ENCODE measurements at places on chromosomes 11 and 22.

- DNase-seq: no peak
Measured at GRCh38 chr11:96267496-96268032, 75.4 kb downstream of the MAML2 start.

DNA sequence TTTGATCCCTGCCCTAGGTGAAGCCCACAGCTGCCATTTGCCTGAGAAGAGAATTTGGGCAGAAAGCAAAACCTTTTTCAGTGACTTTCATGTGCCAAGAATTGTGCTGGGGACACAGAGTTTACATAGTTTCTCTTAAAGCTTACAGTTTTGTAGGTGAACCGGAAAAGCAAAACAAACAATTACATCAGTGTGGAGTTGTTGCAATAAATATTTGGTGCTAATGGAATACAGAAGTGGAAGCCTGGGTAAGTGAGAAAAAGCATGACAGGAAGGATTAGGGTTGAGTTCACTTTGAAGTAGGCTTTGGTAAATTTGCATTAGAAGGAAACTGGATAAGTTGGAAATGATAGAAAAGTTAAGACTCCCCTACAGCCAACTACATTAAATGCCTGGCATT lies 82.7 kb downstream of the RASSF10 start:
- no peak for DNase-seq

DNA sequence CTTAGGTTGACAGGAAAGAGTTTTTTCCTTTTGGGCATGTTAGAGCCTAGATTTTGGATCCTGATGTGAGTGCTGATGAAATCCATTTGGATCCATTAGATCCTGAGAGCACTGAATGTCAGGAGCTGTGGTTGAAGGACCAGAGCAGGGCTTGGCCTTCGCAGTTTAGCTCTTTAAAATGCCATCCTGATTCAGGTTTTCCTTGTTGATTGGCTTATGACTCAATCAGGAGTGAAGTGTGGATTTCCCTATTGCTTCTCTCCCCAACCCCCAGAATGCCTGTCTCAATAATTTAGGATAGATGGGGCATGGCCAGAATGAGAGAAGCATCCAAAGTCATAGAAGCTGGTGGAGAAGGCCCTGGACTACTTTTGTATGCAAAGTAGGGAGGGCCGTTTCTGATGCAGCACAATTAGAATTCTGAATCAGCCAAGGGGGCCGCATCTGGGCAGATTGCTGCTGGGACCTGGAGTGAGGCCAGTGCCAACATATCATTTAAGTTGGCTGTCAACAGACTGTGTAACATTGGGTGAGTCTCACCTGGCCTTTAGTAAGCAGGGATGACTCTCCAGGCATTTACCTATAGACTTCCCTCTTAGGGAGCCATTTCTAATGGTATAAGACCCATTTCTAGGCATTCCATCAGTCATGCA lies 80.5 kb downstream of the TEAD1 start:
- peak; percentile 8 for DNase-seq

DNA sequence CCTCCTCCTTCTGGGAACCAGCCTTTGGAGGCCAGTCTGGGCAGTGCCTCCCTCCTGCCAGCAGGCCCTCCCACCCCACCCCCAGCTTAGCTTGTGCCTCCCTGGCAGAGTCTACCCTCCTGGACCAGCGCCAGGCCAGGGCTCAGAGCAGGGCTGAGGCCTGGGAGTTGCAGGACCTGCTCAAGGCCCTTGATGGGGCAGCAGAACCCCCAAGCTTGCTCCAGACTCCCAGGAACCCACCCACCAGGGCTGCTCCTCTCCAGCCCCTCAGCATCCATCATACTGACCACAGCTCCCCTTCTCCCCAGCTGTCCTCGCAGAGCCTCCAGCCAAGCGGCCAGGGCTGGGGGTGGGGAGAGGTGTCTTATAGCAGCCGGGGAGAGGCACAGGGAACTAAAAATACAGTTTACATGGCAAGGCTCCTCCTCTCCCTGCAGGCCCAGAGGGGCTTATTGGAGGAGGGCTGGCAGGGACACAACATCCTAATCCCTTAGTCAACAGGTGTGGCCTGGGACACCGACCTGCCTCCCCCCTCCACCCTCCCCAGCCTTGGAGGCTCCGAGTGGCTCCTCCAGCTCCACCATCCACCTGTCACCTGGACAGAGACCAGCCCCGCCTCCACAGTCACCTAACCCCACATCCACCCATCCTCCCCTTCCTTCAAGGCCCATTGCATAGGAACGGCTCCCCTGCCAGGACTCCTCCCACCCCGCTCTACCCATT lies 5.2 kb upstream of the MB start:
- peak; percentile 39 for DNase-seq

- no peak for DNase-seq
Measured at GRCh38 chr11:19931141-19931770, 218.6 kb downstream of the NAV2 start.

DNA sequence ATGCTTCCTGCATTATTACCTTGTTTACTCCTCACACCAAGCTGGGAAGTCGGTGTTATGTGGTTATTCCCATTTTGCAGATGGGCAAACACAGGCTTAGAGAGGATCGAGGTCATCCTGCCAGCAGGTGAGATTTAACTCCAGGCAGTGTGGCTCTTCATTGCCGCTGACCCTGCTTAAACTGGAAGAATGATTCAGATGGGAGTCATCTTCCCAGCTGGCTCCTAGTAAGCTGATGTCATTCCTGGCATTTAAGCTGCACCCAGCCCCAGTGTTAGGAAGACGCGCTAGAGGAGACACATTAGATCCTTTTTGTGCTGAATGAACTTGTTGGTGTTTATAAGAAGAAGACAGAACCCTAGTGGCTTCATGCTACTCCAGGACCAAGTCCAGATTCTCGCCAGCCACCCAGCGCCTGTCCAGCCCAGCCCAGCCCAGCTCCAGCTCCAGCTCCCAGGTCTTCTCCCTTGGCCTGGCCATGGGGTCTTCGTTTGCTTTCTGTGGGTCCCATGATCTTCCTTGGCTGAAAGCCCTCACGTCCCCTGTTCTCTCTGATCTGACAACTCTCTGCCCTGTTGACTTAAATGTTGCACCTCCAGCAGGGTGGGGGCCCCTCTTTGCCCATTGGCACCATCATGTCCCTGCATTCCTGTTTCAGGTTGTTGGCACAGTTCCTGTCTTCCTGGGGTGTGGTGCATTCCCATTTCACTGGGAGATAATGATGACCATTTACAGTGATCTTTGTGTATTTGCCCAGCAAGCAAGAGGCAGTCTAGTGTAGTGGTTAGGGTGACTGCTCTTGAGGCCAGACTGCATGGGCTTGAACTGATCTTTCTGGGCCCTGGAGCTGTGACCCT lies 13.6 kb downstream of the PARVB start:
- no peak for DNase-seq

DNA sequence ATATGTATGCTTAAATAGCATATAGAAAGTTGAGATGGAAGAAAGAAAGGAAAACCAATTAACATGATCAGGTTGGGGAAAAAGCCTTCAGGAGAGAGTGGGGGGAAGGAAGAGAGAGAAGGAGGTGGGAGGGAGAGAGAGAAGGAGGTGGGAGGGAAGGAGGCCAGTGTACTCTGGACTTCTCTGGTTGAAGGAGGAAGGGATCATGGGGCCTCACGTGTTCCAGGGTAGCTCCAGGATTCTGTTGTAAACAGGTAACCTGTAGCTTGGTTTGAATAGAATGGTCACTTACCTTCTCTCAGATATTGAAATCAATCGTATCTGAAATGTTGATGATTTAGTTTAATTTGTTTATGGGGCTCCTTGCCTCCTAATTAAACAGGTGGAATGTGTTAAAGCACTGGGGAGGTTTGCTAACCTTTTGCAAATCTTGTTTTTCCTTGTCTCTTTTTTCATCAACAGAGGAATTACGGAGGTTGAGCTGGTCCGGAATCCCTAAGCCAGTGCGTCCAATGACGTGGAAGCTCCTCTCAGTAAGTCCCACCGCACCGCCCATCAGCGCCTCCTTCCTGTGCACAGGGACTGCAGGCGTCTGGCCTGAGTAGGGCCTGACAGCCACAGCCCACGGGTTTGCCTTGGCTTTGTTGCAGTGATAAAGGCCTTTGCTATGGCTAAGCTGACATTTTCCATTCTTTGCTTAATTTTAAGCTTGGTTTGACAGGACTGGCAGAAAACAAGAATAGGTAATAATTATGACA lies 115.9 kb downstream of the TBC1D22A start:
- DNase-seq: no peak

- peak; percentile 21 for DNase-seq
Measured at GRCh38 chr22:37734964-37735451, 38.2 kb downstream of the TRIOBP start.

GRCh38 chr11:32436751-32437494 lies 1.6 kb upstream of the WT1 start:
- DNase-seq: no peak

GRCh38 chr11:67642173-67643120 lies 2.9 kb upstream of the TBX10 start:
- no peak for DNase-seq

DNA sequence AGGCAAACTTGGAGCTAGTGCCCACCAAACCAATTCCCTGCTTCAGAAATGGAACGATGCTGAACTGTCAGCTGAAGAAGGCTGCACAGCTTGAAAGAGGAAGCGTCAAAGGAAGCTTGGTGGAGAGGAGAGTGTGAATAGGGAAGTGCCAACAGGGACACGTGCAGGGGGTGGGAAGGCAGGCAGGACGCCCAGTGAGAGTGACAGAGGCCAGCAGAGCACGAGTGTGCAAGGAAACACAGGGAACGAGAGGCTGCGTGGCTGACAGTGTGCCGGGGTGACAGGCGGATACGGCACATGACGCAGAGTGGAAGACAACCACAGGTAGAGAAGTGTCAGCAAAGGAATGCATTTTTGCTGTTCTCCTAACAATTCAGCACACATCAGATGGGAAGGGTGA lies 196.4 kb downstream of the LARGE1 start:
- no peak for DNase-seq

DNA sequence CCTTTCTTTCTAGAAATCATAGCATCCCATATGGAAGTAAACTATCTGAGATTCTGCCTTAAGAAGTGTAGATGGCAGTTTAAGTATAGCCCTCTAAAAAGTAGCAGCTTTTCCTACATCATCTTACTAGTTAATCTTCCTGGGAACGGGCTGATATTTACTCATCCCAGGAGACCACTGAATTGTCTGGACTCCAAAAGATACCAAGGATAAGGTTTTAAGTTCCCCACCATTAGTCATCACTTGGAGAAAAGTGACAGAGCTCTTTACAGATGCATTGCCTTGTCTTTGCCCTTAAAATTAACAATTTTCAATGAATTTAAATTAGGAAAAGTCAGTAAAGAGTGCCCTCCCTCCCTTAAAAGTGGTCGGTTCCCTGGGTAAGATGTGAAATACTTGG lies 129.5 kb downstream of the MAML2 start:
- DNase-seq: no peak

GRCh38 chr11:68282141-68282860 lies 10.5 kb upstream of the C11orf24 start:
- no peak for DNase-seq

- DNase-seq: no peak
Measured at GRCh38 chr11:117679461-117679860, 117.6 kb downstream of the DSCAML1 start.

- no peak for DNase-seq
Measured at GRCh38 chr11:125062931-125063428, at the start of gene SLC37A2. TSS of gene SLC37A2 (plus strand) at chr11:125063305. CDS start at chr11:125063368, 63 bp downstream.

DNA sequence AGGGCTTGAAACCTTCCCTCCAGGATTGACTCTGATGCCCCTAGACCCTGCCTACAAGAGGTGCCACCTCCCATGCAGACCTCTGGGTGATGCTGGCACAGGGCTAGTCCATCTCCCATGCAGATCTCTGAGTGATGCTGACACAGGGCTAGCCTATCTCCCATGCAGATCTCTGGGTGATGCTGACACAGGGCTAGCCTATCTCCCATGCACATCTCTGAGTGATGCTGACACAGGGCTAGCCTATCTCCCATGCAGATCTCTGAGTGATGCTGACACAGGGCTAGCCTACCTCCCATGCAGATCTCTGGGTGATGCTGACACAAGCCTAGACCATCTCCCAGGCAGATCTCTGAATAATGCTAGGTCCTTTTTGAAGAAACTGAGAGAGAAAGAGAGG lies 321.7 kb downstream of the NTM start:
- no peak for DNase-seq

GRCh38 chr11:77191823-77192495 lies 63.9 kb downstream of the MYO7A start:
- DNase-seq: peak; percentile 95

DNA sequence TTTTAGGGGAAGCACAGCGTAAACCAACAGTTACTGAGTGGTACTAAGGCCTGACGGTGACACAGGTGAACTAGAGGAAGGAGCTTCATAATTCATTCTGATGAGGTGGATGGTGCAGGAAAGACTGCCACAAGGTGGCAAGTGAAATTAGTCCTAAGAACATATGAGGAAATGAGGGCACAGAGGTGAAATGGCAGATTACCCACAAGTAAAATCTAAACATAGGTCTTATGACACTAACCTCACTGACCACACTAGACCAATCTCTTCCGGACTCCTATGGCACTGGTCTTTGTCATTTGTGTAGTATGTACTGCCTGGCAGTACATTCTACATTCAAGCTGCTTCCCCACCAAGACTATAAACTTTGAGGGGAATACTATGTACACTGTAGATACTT lies 20.2 kb downstream of the GAB2 start:
- DNase-seq: no peak

DNA sequence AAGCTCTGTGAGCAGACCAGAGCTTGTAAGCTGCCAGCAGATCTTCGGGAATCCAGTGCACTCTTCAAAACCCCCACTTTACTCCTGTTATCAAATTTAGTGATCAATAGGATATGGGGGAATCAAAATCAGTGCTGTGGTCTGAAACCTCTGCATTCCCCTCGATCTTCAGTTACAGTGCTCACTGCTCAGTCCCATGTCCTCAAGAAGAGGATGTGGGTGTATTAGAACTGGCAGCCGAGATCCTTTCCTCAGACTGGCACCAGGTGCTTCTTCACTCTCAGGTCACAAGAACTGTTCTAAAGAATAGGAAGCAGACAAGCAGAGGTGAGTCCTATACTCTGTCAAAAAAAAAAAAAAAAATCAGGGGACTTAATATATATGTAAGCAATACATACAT lies 15.3 kb upstream of the MAML2 start:
- DNase-seq: no peak

DNA sequence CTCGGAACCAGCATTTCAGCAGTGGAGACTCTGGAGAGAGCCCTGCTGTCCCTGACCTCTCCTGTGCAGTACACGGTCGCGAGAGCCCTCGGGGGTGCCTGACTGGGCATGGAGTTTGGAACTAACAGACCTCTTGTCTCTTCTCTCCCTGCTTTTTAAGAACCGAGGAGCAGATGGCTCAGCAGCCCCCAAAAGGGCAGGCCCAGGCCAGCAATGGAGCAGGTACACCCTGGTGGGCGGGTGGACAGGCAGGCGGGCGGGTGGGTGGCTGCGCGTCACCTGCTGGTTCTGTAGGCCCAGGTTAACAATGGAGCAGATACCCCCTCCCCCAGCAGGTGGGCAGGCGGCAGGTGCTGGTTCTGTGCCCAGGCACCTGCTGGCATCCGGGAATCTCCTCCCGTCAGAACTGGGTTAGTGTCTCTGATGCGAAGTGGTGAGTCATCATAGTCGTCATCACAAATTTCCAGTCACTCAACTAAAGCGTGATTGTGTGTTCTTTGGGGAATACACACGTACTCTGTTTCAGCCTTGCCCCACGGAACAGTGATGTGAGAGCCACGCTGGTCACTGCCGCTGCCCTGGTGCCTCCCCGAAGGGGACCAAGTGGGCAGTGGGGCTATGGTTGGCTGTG lies 41.1 kb downstream of the GRAMD4 start:
- DNase-seq: peak; percentile 92

- no peak for DNase-seq
Measured at GRCh38 chr11:75920848-75921247, 105.8 kb downstream of the UVRAG start.

- DNase-seq: no peak
Measured at GRCh38 chr11:115706626-115707135, 202.5 kb upstream of the CADM1 start.

GRCh38 chr11:120688163-120688562 lies 176.6 kb downstream of the GRIK4 start:
- no peak for DNase-seq
